GM20000 (cell line): ENCODE measurements at places on chromosomes 7 and 10.

DNA sequence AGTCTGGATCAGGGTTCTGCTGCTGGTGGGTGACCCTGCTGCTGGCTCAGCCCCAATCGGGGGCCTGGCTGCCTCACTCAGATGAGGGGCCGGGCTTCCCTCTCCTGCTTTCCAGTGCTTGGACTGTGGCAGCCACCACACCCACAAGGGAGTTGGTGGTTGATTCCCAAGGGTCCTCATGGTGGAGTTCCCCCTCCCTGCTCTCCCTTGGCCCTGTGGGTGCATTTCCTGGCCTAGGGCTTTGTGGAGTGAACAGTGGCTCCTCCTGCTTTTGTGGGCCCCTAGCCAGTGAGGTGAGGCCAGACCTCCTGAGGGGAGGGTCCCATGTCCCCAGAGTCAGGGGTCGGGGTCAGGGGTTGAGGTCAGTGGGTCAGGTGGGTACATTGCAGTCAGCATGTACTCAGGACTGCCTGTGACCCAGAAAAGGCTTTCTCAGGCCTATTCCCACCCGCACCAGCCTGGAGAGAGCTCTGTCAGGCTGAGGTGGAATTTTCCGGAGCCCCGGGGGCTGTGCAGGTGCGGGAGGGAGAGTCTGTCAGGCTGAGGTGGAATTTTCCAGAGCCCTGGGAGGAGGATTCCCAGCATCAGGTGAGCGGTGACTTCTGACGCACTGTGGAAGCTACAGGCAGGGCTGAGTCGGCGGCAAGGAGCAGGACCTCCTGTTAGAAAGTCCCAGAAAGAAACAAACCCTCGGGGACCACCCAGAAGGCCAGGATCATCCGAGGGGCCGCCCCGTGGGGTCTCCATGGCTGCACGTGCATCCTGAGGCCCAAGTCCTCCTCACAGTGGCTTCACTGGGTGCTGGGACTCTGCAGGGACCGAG is 94.4 kb upstream of the INSIG1 start:
- no peak for DNase-seq

GRCh38 chr7:17019106-17019505 is 137.3 kb upstream of the AGR3 start:
- DNase-seq, result no peak

DNA sequence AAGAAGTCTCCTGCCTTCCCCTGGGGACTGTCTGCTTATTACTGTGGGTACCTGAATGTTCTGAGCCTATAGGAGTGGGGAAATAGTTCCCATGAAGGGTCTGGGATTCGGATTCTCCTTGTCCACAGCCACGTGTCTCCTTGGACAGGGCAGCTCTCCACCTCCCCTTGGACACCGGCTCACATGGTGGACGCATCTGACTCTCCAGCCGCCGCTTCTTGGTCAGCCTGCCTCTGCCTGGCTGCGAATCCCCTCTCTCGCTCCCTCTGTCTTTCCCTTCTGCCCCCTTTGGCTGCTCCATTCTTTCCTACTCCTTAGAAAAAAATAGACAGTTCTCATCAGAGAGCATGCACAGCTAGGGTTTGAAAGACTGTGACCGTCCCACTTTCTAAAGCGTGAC is 46.9 kb downstream of the JAKMIP3 start:
- no peak for DNase-seq

DNA sequence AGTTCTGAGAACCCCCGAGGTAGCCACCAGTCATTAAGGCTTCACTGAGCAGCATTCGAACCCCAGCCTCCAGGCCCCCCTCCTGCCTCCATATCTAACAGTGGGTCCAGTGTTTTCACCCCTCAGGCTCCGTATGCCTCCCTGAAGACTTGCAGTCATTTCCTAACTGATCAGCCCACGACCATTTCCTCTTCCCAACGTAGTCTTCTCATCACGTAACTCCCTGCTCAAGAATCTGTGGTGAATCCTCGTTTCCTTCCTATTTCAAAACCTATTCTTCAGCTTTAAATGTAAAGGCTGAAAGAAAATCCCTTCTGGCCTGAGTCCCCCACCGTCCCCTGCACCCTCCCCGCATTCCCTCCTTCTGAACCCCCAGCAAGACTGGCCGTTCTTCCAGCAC is 21.1 kb downstream of the FRMD4A start:
- no peak for DNase-seq

DNA sequence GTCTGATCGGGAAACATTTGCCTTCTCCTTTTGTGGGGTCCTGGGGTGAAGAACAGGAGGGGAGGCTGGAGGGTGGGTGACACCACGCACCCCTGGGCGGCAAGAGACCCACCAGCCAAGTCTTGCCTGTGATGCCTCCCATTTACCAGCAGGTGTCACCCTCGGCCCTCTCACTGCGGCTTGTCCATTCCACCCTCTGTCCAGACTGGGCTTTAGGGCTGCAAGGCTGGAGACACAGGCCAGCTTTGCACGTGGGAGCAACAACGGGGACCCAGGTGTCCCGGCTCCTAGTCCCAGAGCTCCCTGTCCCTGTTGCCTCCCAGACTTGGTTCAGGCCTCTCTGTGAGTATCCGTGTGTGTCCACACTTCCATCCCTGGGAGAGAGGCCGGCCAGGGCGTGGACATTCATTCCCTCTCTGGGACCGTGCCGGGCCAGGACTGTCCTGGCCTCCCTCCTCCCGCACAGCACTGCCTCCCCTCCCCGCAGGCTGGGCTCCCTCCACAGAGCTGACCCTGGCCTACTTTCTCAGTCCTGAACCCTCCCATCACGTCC is 36.2 kb upstream of the GTF2IRD1 start:
- DNase-seq, result peak; percentile 89

DNA sequence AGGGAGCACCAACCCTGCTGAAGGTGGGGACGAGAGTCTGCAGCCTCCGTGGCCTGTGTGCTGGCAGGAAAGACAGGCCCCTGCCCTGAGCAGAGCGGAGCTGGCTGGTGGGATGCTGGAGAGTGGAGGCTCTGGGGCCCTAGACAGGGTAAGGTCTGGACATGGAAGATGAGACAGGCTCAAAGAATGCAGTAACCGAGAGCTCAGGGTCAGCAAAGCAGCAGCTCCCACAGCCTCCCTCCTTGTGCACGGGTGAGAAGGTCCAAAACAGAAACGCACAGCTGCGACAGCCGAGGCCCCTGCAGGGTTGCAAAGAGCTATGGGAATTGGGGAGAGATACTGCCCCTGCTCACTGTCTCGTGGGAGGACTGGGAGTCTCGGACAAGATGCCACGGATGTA is 80.5 kb downstream of the TNS3 start:
- DNase-seq, result no peak

DNA sequence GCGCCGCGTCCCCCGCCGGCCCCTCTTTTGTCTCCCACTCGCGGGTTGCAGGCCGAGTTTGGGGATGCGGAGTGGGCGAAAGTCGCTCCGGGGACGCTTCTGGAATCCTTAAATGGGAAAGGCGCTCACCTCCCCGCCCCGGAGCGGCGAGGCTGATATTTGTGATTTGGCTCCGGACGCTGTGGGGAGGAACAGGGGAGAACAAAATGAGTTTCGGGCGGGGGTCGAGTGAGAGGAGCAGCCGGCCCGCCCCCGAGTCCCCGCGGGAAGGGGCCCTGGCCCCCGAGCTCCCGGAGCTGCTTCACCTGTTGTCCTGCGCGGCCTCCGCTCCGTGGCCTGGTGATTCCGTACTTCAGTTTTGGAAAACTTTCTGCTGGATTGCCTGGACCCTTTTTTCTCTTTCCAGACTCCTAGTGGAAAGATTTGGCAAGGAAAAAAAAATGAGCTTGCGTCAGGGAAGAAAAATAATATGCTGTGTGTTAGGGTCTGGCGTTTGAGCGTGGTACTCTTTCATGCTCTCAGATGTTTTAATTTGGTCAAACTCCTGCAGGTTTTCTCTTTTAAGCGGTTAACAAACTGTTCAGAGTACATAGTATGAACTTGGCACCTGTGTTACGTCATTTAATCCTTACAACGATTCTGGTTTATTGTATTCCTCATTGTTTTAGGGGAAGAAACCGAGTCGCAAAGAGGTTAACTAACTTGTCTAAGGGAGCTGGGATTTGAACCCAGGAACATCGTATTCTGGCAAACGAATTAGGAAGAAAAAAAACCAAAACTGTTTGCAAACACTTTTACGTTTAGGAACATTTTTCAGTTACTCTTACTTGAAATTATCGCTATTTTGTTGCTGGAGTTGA is 924 bp downstream of the BMPR1A start:
- no peak for DNase-seq

GRCh38 chr10:48501787-48502771 is 102.8 kb downstream of the ARHGAP22 start:
- DNase-seq, result no peak

- DNase-seq, result no peak
Observed at GRCh38 chr10:123891144-123892071, at the start of gene CPXM2. CPXM2 (minus strand) TSS chr10:123891807; CDS start chr10:123891659, 148 bp downstream.
